ENCODE measurements at places on chromosomes 7 and 10. TPM values are rescaled to one million over a fixed set of nuclear protein-coding genes. Genes with fewer than 3 reads are reported as not detected.

The GBX1 gene
- total RNA-seq, result not detected

The AP1S1 gene
- 361 TPM for total RNA-seq

The SPOCK2 gene
- 0.75 TPM for total RNA-seq

The CARD11 gene
- total RNA-seq, result 1.7 TPM

The UNCX gene
- total RNA-seq, result not detected

The TMEM209 gene
- total RNA-seq, result 24.3 TPM

The DLX5 gene
- not detected for total RNA-seq

The GNAT3 gene
- total RNA-seq, result not detected

The FAM3C gene
- total RNA-seq, result 114 TPM

The COL1A2 gene
- total RNA-seq, result 0.24 TPM

The FAM13C gene
- 0.16 TPM for total RNA-seq

The DBNL gene
- 142 TPM for total RNA-seq

The AKR1C8 gene
- total RNA-seq, result 0.21 TPM

The DNAJC30 gene
- total RNA-seq, result 3.1 TPM

The NPY4R gene
- total RNA-seq, result not detected

The ACTA2 gene
- total RNA-seq, result 6.1 TPM

The CDNF gene
- 4.4 TPM for total RNA-seq

The CLCN1 gene
- total RNA-seq, result not detected

All from A375 (cell line).